ENCODE measurements at places on chromosomes 13 and 19. TPM values are rescaled to one million over a fixed set of nuclear protein-coding genes. Genes with fewer than 3 reads are reported as not detected.

The CD79A gene
- total RNA-seq: 28.0 TPM

The ADGRE3 gene
- total RNA-seq: not detected

The KCNN4 gene
- total RNA-seq: 45.4 TPM

GRCh38 chr19:12783291-12783848 lies 7.9 kb upstream of the JUNB start:
- DNase-seq: peak; percentile 59

DNA sequence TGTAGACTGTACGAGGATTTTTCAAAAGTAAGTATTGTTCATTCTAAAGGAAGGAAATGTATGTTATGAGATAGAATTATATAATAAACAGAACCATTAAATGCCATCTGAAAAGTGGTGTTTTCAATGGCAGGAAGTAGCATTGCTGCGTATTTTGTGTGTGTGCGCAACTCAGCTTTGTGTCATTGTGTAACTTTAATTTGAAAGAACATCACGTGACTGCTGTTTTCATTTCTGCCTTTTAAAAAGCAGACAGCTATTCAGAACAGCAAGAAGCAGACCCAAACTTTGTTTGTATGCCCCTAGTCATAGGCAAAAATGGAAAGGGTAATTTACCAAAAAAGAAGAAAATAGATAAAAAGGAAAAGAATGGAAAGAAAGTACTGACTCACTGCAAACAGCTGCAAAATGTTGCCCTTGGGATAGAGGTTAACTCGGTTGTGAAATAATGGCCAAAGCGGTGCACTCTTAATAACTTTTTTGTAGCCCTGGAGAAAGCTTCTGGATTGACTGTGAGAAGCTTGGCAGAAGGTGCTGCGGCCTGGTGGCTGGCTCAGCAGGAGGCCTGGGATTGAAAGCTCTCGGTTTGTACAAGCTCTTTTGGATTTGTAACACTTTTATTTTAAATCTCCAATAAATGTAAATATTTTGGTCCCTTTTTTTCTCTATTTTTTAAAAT lies 97.3 kb downstream of the GGACT start:
- no peak for DNase-seq

GRCh38 chr13:51221674-51222036 lies 543 bp upstream of the FAM124A start:
- no peak for DNase-seq

- no peak for DNase-seq
Measured at GRCh38 chr19:18676692-18677091, 6.8 kb upstream of the CRTC1 start.

- no peak for DNase-seq
Measured at GRCh38 chr19:41172297-41173164, 20.5 kb upstream of the CYP2S1 start.

GRCh38 chr19:12953799-12954611 lies 3.0 kb downstream of the GADD45GIP1 start:
- no peak for DNase-seq
